ENCODE measurements at places on chromosomes 12 and 14.

DNA sequence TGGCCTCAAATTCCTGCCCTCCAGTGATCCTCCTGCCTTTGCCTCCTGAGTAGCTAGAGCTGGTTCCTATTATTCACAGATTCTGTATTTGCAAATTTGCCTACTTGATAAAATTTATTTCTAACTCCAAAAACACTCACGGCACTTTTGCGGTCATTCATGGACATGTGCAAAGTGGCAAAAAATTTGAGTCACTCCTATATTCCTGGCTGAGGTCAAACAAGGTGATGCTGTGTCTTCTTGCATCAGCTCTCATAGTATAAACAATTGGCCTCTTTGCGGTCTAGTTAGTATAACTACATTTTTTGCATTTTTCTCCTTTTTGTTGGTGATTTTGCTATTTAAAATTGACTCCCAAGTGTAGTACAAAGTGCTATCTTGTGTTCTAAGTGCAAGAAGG lies 24.7 kb downstream of the ATF1 start:
- no peak for DNase-seq

DNA sequence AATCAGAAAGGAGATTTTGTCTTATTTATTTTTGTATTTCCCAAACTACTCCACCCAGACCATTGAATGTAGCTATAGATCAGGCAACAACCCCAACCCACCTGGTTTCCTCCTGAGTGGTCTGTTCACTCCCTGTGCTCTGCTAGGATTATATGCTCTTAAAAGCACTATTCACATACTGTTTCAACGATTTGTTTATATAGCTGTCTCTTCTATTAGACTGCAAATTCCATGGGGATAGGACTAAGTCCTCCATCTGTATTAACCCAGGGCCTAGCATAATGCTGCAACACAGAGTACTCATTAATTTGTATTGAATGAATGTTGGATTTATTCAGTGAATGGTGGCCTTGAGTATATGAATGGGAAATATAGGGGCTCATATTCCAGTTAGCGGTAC lies 307.6 kb downstream of the RAD51B start:
- DNase-seq, result no peak

GRCh38 chr12:131041968-131042833 lies 88.5 kb downstream of the ADGRD1 start:
- DNase-seq, result no peak

DNA sequence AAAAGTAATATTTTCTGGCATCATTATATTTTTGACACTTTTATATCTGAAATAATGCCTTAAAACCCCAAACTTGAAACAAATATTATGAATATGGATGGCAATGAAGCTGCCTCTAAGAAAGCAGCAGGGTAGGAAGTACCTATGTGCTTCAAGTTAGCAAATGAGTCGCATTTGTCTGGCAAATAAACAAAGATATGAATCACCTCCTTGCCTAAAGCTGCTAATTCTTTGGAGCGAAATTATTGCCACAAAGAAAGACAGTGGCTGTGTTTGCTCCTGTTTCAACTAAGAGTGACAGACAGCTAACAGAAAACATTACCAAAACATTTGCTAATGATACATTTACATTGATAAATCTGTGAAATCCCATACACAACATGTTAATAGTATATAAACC lies 854.9 kb downstream of the RPS29 start:
- no peak for DNase-seq

GRCh38 chr14:83309211-83309610 lies 1775.6 kb upstream of the SEL1L start:
- no peak for DNase-seq

GRCh38 chr12:74890237-74890599 lies 319.4 kb downstream of the KCNC2 start:
- DNase-seq, result peak; percentile 56

DNA sequence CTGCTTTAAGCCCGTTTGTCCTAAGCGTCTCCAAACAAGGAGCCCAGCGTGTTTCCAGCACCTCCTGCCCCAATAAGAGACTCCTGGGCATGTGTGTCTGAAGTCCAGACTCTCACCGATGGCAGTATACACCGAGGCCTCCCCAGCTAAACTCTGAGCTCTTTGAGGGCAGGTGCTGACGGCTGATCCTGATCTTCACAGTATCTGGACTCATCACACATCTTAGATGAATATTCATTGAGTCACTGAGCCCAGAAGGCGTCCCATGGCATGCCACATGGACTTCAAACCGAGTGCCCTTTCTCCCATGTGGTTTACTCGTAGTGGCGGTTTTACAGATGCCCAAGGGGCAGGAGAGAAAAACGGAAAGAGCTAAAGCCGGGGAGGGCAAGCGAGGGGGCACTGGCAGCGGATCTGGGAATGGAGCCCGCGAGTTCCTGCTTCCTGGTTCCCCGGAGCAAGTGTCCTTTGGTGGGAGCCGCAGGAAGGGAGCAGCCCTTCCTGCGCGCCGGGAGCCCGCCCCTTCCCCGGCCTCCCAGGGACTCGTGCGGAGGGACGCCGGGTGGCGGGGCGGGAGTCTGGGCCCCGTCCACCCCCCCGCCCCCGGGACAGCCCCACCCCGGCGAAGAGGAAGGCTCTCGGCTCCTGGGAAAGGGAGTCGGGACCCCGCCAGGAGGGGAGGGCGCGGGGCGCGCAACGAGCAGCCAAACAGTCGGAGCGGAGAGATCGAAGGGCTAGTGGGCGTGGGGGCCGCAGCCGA lies 585 bp upstream of the TEAD4 start:
- DNase-seq, result peak; percentile 83

- DNase-seq, result peak; percentile 61
Observed at GRCh38 chr14:99571303-99571986, 32.6 kb downstream of the CCDC85C start.

DNA sequence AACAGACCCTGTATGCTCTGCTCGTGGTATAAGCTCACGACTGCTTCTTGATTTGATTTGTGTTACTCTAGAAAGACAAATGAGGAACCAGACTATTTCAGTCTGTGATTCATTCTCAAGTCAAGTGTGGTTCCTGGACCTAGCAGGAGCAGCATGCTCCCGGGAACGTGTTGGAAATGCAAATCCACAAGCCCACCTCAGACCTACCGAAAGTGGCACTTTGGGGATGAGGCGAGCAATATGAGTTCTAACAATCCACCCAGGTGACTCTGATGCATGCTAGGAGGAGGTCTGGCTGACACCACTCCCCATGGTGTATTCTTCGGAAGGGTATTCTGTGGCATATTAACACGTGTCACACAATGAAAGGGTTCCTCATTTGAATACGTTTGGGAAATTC lies 59.5 kb upstream of the TMX1 start:
- no peak for DNase-seq

DNA sequence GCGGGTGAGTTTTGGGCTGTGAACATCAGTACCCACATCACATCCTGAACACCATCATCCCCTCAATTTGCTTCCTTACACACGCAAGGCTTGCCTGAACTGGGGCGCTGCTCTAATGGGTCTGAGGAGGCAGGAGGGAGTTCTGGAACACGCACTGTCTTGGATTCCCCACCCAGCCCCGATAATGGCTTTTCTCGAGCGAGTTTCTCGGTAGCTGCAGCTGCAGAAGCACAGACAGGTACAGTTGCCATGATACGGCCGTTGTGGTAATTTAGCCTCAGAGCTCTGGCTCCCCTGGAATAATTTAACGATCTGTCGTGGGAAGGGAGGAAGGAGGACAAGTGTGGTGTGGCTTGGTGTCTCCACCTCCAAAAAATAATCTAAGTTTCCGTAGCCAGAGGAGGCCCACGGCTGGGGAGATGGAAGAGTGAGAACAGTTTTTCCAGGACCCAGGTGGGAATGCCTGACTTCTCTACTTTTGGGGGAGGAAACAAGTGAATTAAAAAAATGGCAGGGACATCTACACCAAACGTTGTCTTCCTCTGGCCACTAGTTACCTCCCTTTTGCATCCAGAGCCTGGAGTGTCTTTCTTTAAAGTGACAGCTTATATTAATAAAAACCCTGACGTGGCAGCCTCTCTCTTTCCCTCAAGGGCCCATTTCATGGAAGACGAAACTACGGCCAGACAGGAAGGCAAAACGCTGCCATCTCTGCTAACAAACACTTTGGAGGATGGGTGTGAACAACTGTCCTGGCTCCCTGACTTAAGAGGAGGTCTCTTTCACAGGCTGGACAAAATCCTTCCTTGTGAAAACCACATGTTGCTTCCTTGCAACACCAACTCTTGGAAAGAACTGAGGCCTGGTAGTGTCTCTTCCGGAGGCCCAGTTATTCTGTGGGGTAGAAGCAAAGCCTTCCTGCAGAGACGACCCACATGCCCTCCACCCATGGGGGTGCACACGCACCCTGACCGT lies 84.8 kb downstream of the RBM19 start:
- no peak for DNase-seq

- no peak for DNase-seq
Observed at GRCh38 chr12:121365416-121366062, 13.3 kb upstream of the ANAPC5 start.

GRCh38 chr14:97077253-97077653 lies 280.1 kb downstream of the VRK1 start:
- DNase-seq, result peak; percentile 22

- DNase-seq, result no peak
Observed at GRCh38 chr14:26941521-26941920, 343.7 kb upstream of the NOVA1 start.

- no peak for DNase-seq
Observed at GRCh38 chr14:71400871-71401321, 493.6 kb downstream of the PCNX1 start.

GRCh38 chr12:38744041-38744440 lies 161.3 kb downstream of the CPNE8 start:
- DNase-seq, result no peak

GRCh38 chr14:91103116-91103515 lies 10.8 kb upstream of the DGLUCY start:
- DNase-seq, result no peak

DNA sequence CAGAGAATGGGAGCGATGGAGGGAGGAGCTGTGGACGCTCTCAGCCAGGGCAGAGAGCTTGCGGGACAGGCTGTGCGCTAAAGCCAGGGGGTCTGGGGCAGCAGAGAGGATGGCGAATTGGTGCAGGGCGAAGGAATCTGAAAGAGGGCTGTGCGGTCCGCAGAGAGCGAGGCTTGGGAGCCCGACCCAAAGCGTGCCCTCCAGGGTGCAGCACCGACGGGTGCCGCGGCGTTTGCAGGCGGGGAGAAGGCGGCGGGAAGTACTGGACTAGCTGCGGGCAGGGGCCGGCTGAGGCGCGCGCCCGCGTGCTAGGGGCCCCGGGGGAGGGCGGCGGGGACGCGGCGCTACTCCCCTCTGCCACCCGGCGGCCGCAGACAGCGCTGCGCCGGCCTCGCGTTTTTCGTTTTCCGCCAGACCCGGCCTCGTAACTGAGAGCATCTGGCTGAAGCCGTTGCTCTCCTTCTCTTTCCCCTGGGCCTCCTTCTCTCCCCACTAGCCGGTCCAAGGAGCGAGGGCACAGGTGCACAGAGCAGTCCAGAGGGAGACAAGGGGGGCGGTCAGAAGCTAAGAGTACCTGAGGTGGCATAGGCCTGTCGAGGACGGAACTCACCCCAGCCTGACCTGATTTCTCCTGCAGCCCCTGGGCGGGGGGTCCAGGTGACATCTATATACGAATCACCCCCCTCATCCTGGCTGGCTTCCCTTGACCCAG lies 24.9 kb downstream of the SLC6A12 start:
- peak; percentile 58 for DNase-seq

- DNase-seq, result no peak
Observed at GRCh38 chr14:60736494-60736893, 1.9 kb downstream of the MNAT1 start.

DNA sequence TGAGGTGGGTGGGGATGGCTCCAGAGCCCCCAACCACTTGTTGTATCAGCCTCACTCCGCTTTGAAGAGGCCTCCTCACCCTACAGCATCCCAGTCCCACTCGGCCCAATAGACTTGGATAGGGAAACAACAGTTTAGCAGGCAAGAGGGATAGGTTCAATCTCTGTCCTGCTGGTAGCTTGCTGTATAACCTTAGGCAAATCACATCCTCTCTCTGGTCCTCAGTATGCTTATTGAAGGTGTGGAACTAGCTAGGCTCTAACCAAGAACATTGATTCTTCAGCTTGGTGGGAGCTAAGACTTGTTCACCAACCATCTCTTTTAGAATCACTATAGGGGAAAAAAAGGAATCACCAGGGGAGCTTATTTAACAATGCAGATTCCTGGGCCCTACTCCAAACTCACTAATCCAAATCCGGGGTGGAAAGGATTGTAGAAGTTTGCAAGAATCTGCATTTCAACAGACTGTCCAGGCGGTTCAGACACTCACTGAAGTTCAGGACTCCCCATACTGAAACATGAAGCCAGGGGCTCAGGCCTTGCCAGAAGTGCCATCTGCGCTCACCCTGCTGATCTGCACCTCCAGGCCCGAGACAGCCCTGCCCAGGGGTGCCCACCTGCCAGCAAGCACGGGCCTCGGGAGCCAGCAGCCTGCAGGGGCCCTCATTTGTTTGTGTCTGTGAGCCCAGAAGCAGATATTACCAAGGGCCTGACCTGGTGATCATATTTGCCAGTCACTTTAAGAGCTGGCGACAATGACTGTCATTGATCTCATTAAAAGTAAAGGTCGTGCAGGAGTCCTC lies 113.0 kb downstream of the ADCK1 start:
- no peak for DNase-seq

DNA sequence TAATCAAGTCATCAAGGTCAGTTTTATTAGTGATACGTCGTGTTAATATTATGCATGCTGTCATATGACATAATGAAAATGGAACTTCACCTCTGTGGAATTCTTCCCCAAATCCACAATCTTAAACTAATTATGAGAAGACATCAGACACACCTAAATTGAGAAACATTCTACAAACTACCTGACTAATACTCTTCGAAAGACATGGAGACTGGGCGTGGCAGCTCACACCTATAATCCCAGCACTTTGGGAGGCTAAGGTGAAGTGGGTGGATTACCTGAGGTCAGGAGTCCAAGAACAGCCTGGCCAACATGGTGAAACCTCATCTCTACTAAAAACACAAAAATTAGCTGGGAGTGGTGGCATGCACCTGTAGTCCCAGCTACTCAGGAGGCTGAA lies 33.3 kb upstream of the KRAS start:
- DNase-seq, result no peak

- no peak for DNase-seq
Observed at GRCh38 chr14:93269341-93270068, 62.4 kb downstream of the UBR7 start.

- DNase-seq, result no peak
Observed at GRCh38 chr14:67389275-67389674, 22.7 kb downstream of the PLEK2 start.

DNA sequence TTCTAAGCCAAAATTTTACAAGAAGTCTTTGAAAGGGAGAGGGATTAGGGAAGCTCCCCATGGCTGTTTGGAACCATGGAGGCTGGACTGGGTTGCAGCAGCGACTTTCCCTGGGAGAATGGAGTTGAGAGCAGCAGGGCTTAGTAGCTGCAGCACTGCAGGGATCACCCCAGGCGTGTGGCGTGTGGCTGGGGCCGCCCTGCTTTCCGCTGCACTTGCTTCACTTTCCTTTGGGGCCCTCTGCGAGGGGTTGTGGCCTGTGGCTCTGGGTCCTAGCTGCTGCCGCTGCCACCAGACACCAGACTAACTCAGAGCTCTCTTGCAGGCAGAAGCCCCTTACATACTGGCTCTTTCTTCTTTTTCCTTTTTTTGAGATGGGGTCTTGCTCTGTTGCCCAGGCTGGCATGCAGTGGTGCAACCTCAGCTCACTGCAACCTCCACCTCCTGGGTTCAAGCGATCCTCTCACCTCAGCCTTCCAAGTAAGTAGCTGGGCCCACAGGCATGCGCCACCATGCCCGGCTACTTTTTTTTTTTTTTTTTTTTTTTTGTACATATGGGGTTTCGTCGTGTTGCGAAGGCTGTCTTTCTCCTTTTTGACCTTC lies 25.4 kb downstream of the CCDC62 start:
- DNase-seq, result no peak
